ENCODE measurements at places on chromosomes 1 and 21.

DNA sequence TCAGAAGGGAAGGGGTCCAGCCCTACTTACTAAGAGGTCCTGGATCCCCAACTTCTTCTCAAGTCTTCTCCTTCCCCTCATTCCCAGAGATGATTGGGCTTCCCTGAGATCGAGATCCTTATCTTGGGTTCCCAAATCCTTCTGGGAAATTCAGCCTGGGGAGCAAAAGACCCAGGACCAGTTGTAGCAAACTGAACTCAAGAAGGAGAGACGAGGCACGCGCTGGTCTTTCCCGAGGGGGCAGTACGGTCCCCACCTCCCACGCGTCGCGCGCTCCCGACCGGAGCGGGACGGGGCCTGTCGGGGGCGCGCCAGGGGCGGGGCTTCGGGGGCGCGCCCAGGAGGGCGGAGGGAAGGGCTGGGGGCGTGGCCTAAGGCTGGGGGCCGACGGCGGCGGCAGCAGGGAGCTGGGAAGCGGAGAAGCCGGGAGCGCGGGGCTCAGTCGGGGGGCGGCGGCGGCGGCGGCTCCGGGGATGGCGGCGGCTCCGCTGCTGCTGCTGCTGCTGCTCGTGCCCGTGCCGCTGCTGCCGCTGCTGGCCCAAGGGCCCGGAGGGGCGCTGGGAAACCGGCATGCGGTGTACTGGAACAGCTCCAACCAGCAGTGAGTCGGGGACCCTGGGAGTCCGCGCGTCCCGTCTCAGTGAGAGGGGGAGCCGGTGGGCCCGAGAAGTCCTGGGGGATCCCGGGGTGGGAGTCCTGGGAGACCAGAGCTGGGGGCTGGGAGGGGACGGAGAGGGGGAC lies at the start of gene EFNA3:
Gene EFNA3, plus strand, starts transcription at position 369 of the 741 bp plus-strand sequence. Its CDS starts 105 bp downstream, at position 474.
- peak; percentile 37 for DNase-seq

- no peak for DNase-seq
Measured at GRCh38 chr21:43727519-43728153, 8.7 kb downstream of the PDXK start.

- DNase-seq: no peak
Measured at GRCh38 chr1:6131561-6131960, 48.6 kb downstream of the CHD5 start.

DNA sequence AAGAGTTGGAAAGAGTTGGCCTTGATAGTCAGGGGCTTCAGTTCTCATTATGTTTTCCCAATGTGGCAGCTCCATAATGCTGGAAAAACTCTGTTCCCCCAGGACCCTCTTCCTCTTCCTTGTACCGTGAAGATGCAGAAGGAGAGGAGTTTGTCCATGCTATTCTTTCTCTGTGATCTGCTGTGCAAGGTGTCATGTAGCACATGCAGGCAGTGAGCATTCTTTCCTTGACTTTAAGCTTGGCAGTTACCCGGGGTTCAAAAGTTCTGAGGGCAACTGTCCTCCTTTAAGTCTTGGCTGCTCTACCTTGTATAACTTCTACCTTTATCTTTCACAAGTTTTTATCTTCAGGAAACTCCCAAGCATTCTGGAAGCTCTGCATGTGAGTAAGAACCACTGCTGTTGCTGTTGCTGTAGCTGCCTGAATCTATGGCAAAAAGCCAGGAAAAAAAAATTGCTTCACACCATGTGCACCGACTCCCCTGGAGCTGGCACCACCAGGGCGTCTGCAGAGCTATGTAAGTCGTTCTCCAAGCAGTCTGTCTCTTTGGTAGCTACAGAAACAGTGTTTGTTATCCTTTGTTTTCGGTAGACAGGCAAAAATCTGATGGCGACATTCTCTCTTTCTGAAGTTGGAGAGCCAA lies 42.7 kb upstream of the SLC16A1 start:
- no peak for DNase-seq

DNA sequence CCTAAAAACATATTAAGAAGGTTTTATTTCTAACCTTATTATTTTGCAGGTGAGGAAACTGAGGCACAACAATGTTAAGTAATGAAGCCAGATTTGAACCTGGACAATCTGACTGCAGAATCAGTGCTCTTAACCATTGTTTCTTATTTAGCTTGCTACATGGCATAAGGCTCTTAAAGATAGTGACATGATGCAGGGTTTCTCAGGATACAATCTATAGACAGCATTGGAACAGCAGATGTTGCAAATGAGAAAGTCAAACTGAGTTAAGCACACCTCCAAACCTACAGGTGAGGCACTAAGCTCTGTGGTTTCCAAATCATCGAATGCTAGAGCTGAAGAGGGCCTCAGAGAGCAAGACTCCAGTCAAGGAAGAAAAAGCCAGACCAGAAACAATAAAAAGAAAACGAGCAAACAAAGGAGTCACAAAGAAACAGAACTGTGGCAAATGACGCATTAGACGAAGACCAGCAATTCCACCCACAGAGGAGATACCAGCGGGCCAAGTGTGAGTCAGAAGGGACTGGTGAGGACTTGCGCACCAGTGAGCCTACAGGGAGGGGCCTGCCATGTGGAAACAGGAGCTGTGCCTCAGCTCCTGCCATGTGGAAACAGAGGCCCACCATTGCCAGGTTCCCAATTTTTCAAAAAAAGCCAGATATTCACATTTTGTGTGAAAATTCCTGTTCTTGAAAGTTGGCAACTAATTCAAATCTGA lies 14.4 kb downstream of the CD58 start:
- no peak for DNase-seq

DNA sequence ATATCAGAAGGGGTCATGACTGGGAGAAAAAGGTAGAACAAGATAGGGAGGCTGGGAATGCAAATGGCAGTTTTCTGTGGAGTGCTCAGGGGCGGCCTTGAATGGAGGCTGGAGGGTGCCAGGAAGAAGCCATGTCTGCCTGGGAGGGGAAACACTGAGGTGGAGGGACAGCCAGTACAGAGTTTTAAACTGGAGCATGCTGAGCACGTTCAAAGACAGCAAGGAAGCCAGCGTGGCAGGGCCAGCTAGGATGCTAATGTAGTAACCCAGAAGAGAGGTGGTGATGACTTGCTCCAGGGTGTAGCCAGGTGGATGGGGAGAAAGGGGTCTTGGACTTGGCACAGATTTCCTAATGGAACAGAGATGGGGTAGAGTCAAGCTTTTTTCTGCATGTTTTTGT lies 445.8 kb upstream of the VAMP3 start:
- no peak for DNase-seq

DNA sequence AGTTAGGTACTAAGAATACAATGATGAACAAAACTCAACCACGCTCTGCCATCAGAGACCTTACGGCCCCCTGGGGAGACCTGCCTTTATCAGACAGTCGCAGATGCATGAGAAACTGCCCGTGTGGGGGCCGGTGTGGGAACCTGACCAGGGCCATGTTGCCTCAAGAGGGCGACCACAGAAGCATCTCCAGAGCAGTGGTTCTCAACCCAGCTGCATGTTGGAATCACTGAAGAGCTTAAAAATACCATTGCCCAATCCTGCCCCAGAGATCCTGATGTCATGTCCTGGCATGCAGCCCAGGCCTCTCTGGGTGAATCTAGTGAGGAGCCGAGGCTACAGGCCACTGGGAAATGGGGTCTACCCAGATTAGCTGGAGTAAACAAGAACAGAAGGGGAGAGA lies 108.7 kb downstream of the PRDM2 start:
- DNase-seq: no peak

DNA sequence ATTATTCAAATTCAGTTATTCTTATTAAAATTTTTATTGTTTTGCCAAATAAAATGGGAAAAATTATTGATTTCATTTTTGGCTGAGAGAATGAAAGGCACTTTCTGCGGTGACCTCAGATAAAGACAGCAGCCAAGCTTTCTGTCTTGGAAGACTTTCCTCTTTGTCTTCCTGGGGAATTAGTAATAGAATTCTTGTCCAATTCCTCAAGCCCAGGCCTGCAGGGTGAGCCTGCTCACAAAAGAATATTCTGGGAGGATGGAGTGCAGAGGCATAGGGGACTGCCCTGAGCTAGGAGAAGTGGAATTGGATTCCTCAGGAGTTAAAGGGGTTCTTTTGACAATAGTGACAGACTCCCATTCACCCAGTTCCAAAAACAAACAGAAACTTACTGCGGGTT lies 614.5 kb upstream of the ADGRL2 start:
- no peak for DNase-seq

- no peak for DNase-seq
Measured at GRCh38 chr1:205455581-205456382, at the start of gene BLACAT1. Gene BLACAT1 (minus strand): TSS chr1:205456045.

DNA sequence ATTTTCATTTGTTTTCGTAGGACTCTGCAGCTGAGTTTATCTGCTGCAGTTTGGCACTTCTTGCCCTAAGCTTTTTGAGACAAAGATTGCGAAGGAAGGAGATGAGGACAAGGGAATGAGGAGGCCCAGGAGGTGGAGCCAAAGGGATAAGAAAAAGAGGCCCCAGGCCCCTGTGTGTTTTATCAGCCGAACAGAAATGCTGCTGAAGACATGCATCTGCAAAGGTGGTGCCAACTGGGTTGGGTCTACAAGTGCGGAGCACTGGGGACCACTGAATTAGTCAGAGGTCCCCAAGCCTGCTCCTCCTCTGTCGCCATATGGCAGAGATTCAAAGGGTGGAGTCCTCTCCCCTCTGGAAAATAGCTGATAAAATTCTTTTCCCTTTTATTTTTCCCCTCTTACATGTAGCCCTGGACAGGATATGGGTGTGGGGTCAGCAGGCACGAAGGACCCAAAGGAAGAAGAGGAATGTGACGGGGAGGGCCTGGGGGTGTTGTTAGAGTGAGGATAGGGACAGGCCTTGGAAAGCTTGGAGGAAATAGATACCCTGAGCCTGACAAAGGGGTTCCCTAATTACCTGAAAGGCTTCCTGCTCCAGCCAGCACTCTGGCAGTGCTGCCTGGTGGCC lies 2.7 kb downstream of the CD34 start:
- DNase-seq: no peak

DNA sequence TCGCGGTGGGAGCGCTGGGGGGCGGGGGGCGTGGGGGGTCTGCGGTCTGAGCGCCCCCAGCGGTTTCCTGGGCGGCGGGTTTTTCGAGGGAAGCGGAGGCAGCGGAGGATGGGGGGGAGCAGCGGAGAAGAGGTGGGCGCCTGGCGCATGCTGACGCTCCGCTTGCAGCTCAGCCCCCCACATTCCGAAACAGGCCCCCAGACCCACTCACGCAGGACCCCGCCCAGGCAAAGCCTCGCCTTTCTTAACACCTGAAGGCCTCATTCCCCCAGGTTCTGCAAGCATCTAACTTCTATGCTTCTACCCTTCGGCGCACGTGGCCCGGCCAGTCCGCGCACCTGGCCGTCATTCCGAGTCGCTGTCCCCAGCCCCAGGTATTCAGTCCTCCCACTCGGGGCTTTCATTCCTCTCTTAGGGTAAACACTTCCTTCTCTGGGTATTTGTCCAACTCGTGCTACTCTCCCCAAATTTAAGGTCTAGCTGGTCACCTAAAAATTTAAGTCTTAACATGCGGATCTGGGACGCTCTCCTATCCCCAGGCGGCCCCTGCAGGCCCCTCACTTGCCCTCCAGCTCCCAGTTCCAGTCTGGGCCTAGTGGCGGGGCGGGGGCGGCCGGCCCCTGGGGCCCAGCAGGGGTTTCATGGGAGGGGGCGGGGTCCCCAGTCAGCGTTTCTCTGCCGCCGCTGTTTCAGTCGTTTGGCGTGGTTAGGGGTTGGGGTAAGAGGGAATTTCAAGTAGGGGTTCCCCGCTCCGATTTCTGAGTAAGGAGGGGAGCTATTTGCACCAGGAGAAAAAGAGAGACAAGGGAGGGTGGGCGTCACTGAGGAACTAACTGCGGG lies 2.8 kb upstream of the ZBTB7B start:
- no peak for DNase-seq

Data from C1 segment of cervical spinal cord (tissue), 14 donors.